Regular cardiac myocyte (primary cell): ENCODE measurements at places on chromosomes 3 and 15. TPM values are rescaled to one million over a fixed set of nuclear protein-coding genes. Genes with fewer than 3 reads are reported as not detected.

The NMNAT3 gene
- total RNA-seq = 0.19 and 1.1 TPM in 2 replicates

The TLNRD1 gene
- 4.8 and 10.5 TPM in 2 replicates for total RNA-seq

The FANCD2OS gene
- total RNA-seq = not detected in 2 replicates

The CSPG5 gene
- total RNA-seq = 0.19 and 0.28 TPM in 2 replicates

The GOLGA6L4 gene
- total RNA-seq = 0.19 and 1.1 TPM in 2 replicates

The GOLGA8T gene
- total RNA-seq = 0.28 TPM in 1 of 2 replicates, not detected in the other

The PRR20G gene
- not detected in 2 replicates for total RNA-seq

The CCDC191 gene
- 1.3 and 2.0 TPM in 2 replicates for total RNA-seq

The BOC gene
- total RNA-seq = 1.3 and 6.5 TPM in 2 replicates
